ENCODE measurements at places on chromosomes 12 and 14. TPM values are rescaled to one million over a fixed set of nuclear protein-coding genes. Genes with fewer than 3 reads are reported as not detected.

- H3K27ac ChIP-seq = peak overlapping the region; percentile 28
- H3K4me3 ChIP-seq = no peak overlapping the region
These were observed 51.5 kb downstream of the ST8SIA1 start for GRCh38 chr12:22283006-22283506.

DNA sequence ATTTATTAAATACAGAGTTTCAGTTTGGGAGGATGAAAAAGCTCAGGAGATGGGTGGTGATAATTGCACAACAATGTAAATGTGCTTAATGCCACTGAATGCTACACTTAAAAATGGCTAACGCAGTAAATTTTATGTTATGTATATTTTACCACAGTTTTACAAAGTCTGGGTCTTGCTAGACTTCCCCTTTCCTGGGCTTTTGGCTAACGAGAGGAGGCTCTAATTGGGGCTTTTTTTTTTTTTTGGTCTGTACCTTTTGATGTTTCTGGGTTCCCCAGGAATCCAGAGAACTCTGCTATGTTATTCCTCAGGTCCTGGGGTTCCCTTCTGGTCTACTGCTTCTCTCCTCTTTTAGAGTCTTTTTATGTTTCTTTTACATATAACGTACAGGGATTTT, 355.5 kb downstream of the CACNA1C start:
- no peaks in the 10 kb centered on the region for H3K36me3 ChIP-seq
- no peaks in the 10 kb centered on the region for H3K27me3 ChIP-seq
- no peaks in the 10 kb centered on the region for H3K4me1 ChIP-seq
- H3K27ac ChIP-seq = no peak overlapping the region

GRCh38 chr12:7555752-7556151, 52.2 kb upstream of the CD163 start:
- H3K27ac ChIP-seq = no peak overlapping the region
- no peaks in the 10 kb centered on the region for H3K4me1 ChIP-seq
- no peak for DNase-seq
- H3K27me3 ChIP-seq = no peaks in the 10 kb centered on the region

DNA sequence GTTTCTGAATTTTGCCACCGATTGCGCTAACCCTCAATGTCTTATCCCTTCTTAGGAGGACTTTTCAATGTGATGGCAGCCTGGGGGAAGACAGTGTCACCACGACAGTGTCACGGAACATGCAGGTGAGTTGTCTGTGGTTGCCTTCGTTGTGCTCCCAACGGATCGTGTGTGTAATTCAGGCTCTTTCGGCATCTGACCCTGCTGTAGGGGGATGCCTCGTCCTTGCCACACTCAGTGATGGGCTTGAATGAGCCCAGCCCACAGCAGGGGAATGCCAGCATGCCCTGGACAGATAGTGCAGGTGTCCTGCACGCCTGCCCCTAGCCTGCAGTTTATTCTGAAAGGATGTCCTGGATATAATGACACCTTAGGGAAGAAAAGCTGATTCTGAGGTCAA, 123.8 kb upstream of the RTL1 start:
- H3K4me1 ChIP-seq = no peaks in the 10 kb centered on the region
- no peak for DNase-seq
- H3K36me3 ChIP-seq = no peaks in the 10 kb centered on the region
- no peak overlapping the region for H3K4me3 ChIP-seq
- H3K27me3 ChIP-seq = no peaks in the 10 kb centered on the region
- no peak overlapping the region for H3K27ac ChIP-seq

- H3K36me3 ChIP-seq = peaks cover 88% of the 10 kb centered on the region
- no peaks in the 10 kb centered on the region for H3K27me3 ChIP-seq
- H3K27ac ChIP-seq = no peak overlapping the region
These were observed 76.3 kb downstream of the ESR2 start for GRCh38 chr14:64217834-64218233.

GRCh38 chr14:92348154-92348553, 25.2 kb downstream of the SLC24A4 start:
- peaks cover 84% of the 10 kb centered on the region for H3K27me3 ChIP-seq
- H3K36me3 ChIP-seq = no peaks in the 10 kb centered on the region
- DNase-seq = no peak
- peak overlapping the region; percentile 37 for H3K4me3 ChIP-seq

GRCh38 chr14:54867011-54867410, 35.6 kb downstream of the GCH1 start:
- H3K36me3 ChIP-seq = peaks cover 14% of the 10 kb centered on the region
- H3K27me3 ChIP-seq = no peaks in the 10 kb centered on the region

HOXC13 gene
- not detected for total RNA-seq

SYNE2 gene
- total RNA-seq = 36.1 TPM

FOXM1 gene
- total RNA-seq = 152 TPM

SPRYD4 gene
- 3.6 TPM for total RNA-seq

P2RX2 gene
- 0.97 TPM for total RNA-seq

TAS2R19 gene
- total RNA-seq = 11.3 TPM

ARMH4 gene
- 30.7 TPM for total RNA-seq

SLCO1C1 gene
- 2.6 TPM for total RNA-seq

Measured in endodermal cell (in vitro differentiated cells).